LHCN-M2 (cell line): ENCODE measurements at places on chromosomes 6 and 20. TPM values are rescaled to one million over a fixed set of nuclear protein-coding genes. Genes with fewer than 3 reads are reported as not detected.
A peak's percentile ranks its signal among the peaks of the same experiment; 100 is the strongest.

DNA sequence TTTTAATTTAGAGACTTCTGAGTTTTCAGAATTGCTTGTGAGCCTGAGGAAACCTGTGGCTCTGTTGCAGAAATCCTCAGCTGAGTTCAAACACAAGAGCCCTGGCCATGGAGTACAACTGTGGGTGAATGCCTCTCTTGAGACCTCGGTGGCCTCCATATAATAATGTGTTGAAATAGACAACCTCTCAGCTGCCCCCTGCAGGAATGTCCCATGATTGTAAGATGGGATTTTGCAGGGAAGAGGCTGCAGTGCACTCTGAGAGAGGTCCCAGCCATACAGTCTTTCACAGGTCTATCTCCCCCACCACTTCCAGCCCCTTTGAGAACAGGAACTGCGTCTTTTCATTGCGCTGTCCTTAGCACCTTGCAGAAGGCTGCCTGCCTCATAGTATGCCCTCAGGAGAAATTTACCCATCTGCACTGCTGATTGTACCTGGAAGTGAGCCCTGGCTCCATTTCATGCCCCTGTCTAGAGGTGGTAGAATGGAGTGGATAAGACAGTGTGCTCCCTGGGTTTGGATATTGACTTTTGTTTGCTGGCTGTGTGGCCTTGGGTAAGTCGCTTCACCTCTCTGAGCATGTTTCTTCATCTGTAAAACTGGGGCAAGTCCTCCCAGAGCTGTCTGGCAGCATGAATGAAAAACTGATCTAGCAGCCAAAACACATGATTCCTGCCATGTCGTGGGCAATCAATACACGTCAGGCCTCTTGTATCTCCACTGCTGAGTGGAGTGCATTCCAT is 16.8 kb upstream of the CDH22 start:
- peak; percentile 29 for DNase-seq

DNA sequence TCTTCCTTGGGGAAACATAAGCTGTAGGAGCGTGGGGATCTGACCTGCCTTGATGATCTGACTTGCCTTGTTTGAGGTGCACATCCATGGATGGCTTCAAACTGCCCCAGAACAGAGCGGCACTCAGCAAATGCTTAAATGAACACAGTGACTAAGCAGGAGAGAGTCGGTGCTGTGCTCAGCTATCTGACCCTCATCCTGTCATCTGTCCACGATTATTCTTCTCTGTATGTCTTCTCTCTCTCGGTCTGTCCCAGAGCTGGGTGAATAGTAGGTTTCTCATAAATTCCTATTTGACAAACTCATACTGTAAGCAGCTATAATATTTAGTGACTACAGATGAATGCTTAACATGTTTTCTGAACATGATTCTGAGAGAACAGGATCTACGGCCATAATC is 37.3 kb downstream of the TRAM2 start:
- peak; percentile 86 for DNase-seq

DNA sequence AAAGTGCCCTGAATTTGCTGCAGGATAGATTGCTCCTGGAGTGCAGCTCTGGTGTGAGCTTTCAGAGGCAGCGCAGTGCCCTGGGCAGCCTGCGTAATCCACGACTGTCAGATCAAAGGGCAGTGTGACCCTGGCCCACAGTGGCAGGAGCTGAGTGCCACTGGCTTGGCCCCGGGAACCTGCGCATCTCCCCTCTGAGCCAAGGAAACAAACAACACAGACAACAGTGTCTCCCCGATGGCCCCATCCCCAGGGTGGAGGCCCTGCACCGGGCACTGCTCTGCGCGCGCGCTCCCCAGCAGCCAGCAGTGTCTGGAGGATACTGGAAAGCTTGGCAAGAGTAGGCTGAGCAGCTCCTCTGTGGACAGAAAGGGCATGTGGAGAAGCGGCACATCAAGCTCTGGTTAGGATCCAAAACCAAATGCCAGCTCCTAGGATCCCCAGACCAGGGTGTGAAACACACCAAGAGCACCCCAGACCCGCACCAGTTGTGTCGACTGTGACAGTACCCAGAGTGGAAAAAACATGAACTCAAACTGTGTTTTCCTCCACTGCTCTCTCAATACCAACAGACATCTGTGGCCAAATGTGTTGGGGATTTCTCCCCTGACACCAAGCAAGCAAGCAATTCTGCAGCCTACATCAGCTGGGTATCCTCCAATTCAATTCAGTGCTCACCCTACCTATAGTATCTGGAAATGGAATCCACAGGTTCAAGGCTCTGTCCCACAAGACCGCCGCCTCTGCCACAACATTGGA is 26.7 kb downstream of the RBCK1 start:
- no peak for DNase-seq

GRCh38 chr6:109059571-109060021 is 35.0 kb downstream of the SESN1 start:
- DNase-seq: peak; percentile 71

- DNase-seq: peak; percentile 78
Observed at GRCh38 chr6:156686301-156686994, 90.7 kb upstream of the ARID1B start.

DNA sequence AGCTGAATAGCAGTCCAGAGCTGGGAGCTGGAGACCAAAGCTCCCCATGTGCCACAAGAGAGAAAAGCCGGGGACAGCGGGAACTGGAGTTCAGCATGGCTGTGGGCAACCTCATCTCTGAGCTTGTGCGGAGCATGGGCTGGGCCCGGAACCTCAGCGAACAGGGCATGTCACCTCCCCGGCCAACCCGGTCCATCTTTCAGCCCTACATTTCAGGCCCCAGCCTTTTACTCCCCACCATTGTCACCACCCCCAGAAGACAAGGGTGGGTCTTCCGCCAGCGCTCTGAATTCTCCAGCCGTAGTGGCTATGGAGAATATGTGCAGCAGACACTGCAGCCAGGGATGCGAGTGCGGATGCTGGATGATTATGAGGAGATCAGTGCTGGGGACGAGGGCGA is 4.0 kb downstream of the CUL9 start:
- no peak for DNase-seq

- no peak for DNase-seq
Observed at GRCh38 chr20:19129306-19129705, 83.1 kb upstream of the SLC24A3 start.

- DNase-seq: peak; percentile 66
Observed at GRCh38 chr20:5168651-5169396, 42.0 kb downstream of the CDS2 start.

Gene SULF2
- 2.4 and 3.2 TPM in 2 replicates for total RNA-seq

Gene RUNX2
- total RNA-seq: 23.5 and 27.7 TPM in 2 replicates

Gene TSHZ2
- not detected in 2 replicates for total RNA-seq
